Mesothelial cell of epicardium (in vitro differentiated cells): ENCODE measurements at places on chromosomes 7 and 10. TPM values are rescaled to one million over a fixed set of nuclear protein-coding genes. Genes with fewer than 3 reads are reported as not detected.
A peak's percentile ranks its signal among the peaks of the same experiment; 100 is the strongest.

DNA sequence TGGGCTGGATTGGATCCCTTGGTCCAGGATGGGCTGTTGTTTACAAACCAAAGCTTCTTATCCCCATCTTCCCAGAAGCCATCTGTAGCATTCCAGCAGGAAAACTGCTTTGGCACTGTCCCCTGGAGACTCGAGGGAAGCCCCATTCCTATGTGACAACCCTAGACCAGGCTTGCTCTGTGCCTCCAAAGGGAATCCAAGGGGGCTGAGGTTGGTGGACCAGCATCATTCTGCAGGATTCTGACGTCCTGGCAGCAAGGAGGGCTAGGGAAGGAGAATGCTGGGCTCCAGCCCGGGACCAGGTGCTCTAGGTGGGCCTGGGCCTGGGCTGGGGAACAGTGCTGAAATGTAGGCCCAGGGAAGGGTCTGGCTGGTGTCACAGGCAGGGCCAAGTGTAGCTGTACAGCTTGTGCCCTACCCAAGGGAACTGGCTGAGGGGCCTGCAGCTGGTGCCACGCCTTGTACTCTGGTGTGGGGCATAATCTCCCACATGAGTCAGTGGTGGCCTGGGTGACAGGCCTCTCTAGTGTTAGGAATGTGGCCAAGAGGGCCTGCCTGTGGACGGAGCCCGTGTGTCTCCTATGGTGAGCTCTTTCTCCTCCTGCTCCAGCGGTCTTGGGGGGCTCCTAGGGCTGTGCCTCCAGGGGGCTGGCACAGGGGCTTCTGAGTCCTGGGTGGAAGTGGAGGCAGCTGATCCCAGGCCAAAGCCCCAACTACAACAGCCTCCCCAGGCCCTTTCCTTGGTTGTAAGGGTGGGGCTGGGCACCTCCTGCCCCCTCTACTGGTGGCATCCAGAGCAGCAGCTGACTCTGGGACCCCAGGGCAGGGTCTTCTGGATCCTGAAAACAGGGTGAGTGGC, 25.2 kb downstream of the TRIM8 start:
- H3K27ac ChIP-seq: no peak overlapping the region
- no peak overlapping the region for H3K4me3 ChIP-seq
- peaks cover 27% of the 10 kb centered on the region for H3K4me1 ChIP-seq
- H3K27me3 ChIP-seq: no peaks in the 10 kb centered on the region
- no peaks in the 10 kb centered on the region for H3K36me3 ChIP-seq
- no peak for DNase-seq

DNA sequence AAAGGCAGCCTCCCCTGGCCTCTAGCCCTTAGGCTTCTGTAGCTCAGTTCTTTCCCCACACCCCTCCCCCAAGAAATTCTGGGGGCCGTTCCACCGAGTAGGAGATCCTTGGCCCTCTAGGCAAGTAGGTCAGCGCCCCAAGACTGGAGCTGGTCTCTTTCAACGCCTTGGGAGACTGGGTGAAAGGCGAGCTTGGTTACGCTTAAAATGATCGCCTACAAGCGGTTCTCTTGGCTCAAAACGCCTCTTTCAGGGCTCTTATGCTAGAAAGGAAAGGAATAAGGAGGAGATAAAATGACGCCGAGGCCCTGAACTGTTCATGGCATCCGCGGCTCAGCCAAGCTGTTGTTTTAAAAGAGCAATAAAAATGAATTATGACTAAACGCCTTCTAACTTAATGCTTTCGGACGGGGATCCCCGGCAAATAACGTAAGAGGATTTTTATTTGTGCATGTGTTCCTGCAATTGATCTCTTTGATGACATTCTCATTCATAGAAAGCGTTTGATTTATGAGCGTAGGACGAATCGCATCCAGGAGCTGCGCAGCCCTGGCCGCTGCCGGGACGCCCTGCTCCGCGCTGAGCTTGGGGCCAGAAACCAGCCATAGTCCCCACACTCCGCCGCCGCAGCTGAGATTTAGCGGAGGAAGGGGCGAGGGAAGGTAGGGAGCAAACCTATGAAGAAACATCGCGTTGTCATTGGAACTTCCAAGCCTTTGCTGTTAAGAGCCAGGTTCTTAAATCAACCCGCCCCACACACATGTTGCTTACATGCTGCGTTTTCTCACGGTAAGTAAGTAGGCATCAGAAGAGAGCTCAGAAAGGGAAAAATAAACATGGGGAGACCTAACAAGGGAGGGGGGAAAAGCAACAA, 3.0 kb upstream of the HOXA1 start:
- peak overlapping the region; percentile 100 for H3K27ac ChIP-seq
- H3K4me3 ChIP-seq: peak overlapping the region; percentile 98
- DNase-seq: peak; percentile 74
- peaks cover 65% of the 10 kb centered on the region for H3K4me1 ChIP-seq
- no peaks in the 10 kb centered on the region for H3K27me3 ChIP-seq

GRCh38 chr7:124840435-124840834, 74.8 kb upstream of the GPR37 start:
- no peak for DNase-seq
- H3K36me3 ChIP-seq: peaks cover 3% of the 10 kb centered on the region
- no peaks in the 10 kb centered on the region for H3K27me3 ChIP-seq
- H3K4me1 ChIP-seq: no peaks in the 10 kb centered on the region
- H3K27ac ChIP-seq: no peak overlapping the region

GRCh38 chr7:44639671-44640321, 33.4 kb downstream of the OGDH start:
- H3K27ac ChIP-seq: peak overlapping the region; percentile 99
- peak; percentile 69 for DNase-seq
- no peaks in the 10 kb centered on the region for H3K27me3 ChIP-seq
- peak overlapping the region; percentile 3 for H3K4me3 ChIP-seq
- peaks cover 24% of the 10 kb centered on the region for H3K4me1 ChIP-seq

DNA sequence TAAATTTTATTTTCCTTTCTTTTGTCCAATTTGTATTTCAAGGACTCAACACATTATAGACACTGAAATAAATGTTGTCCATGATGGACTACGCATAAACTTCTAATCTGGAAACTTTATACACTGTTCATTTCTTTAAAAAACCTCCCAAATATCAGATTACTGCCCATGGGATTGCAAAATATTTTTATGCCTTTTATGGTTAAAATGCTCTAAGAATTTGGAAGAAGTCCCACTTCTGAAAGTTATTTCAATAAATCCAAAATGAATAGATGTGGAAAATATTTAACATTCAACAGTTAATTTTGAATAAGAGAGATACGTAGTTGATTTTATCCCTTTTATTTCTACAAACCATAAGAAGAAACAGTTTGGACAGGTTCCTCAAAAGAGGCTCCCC, 46.1 kb downstream of the CABCOCO1 start:
- no peak overlapping the region for H3K4me3 ChIP-seq
- H3K27ac ChIP-seq: no peak overlapping the region
- H3K36me3 ChIP-seq: peaks cover 2% of the 10 kb centered on the region
- DNase-seq: no peak

- H3K4me3 ChIP-seq: no peak overlapping the region
- DNase-seq: no peak
- H3K27ac ChIP-seq: no peak overlapping the region
- H3K27me3 ChIP-seq: no peaks in the 10 kb centered on the region
Measured at GRCh38 chr10:25982107-25982506, 48.1 kb downstream of the MYO3A start.

Gene MINPP1
- 22.1 to 23.3 TPM (median 23.2 TPM) in 3 replicates for total RNA-seq

Gene PHYHIPL
- 0.24 to 0.56 TPM (median 0.50 TPM) in 3 replicates for total RNA-seq

DNA sequence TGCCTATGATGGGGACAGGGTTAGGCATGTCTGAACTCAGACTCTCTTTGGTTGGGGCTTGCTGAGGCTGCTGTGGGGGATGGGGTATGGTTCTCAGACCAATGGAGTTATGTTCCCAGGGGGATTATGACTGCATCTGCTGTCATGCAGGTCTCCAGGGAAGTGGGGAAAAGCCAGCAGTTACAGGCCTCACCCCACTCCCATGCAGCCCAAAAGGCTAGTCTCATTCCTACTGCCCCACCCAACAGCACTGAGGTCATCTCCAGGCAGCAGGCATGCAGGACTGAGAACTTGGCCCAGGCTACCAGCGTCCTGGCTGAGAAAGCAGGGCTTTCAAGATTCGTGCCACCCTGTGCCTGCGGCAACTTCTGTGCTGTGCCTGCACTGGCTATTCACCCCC, 373.3 kb downstream of the HTR7 start:
- no peaks in the 10 kb centered on the region for H3K27me3 ChIP-seq
- DNase-seq: no peak
- no peak overlapping the region for H3K27ac ChIP-seq
- H3K36me3 ChIP-seq: no peaks in the 10 kb centered on the region
- no peaks in the 10 kb centered on the region for H3K4me1 ChIP-seq
- no peak overlapping the region for H3K4me3 ChIP-seq

GRCh38 chr7:130903358-130903974, 169.5 kb upstream of the KLF14 start:
- H3K36me3 ChIP-seq: no peaks in the 10 kb centered on the region
- H3K4me1 ChIP-seq: peaks cover 26% of the 10 kb centered on the region
- H3K27me3 ChIP-seq: peaks cover 3% of the 10 kb centered on the region

DNA sequence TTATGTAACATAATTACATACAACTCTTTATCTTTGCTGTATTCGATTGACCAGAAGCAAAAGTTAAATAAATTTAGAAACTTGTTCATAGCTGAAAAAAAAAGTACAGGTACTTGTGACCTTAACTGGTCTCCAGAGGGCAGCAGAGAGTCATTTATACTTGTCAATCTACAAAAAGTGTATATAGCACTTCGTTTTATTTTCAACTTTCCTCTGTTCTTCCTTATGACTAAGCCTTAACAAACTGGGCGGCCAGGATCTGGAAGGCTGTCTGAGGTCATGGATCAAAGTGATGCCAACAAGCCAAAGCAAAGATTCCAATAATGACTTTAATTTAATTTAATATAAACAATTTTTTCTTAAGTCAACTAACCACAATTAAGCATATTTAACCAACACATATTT, 29.8 kb downstream of the C10orf67 start:
- no peak for DNase-seq
- H3K4me1 ChIP-seq: peaks cover 1% of the 10 kb centered on the region
- H3K36me3 ChIP-seq: no peaks in the 10 kb centered on the region
- no peak overlapping the region for H3K4me3 ChIP-seq

Gene LOXL4
- total RNA-seq: 7.0 to 7.9 TPM (median 7.5 TPM) in 3 replicates

- no peaks in the 10 kb centered on the region for H3K27me3 ChIP-seq
- no peaks in the 10 kb centered on the region for H3K36me3 ChIP-seq
- peaks cover 26% of the 10 kb centered on the region for H3K4me1 ChIP-seq
- no peak for DNase-seq
Measured at GRCh38 chr10:119331061-119331460, 123.7 kb downstream of the GRK5 start.

GRCh38 chr10:12198156-12198555, 2.2 kb downstream of the CDC123 start:
- H3K4me1 ChIP-seq: peaks cover 22% of the 10 kb centered on the region
- no peaks in the 10 kb centered on the region for H3K27me3 ChIP-seq
- DNase-seq: no peak
- peaks cover 15% of the 10 kb centered on the region for H3K36me3 ChIP-seq
- H3K27ac ChIP-seq: no peak overlapping the region

DNA sequence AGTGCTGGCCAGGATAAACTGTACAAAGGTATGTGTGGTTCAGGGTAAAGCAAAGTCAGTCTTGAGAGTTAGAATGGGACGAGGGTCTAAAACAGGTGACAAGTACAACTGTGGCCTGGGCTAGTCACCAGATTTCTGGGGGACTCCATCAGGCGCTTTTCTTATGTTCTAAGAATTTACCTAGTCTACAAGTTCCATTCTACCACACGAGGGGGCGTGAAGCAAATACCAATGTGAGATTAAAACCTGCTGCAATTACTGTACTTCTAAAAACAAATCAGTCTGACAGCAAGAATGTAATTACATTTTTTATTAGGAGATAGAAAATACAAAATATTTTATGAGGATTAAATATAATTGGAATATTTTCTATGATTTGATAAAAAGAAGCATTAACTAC, 146.5 kb downstream of the ALOX5 start:
- H3K27me3 ChIP-seq: no peaks in the 10 kb centered on the region
- no peak overlapping the region for H3K27ac ChIP-seq
- no peak for DNase-seq

Gene FBXL13
- total RNA-seq: 3.6 to 4.7 TPM (median 3.8 TPM) in 3 replicates

- H3K36me3 ChIP-seq: peaks cover 11% of the 10 kb centered on the region
- no peak overlapping the region for H3K4me3 ChIP-seq
- DNase-seq: no peak
- peaks cover 39% of the 10 kb centered on the region for H3K4me1 ChIP-seq
- H3K27ac ChIP-seq: peak overlapping the region; percentile 81
Measured at GRCh38 chr7:96636979-96637378, 72.7 kb downstream of the SEM1 start.

GRCh38 chr10:21496343-21497176, 28.9 kb downstream of the SKIDA1 start:
- H3K27ac ChIP-seq: peak overlapping the region; percentile 98
- H3K36me3 ChIP-seq: no peaks in the 10 kb centered on the region
- peak; percentile 74 for DNase-seq
- H3K4me3 ChIP-seq: peak overlapping the region; percentile 90
- H3K27me3 ChIP-seq: no peaks in the 10 kb centered on the region
- H3K4me1 ChIP-seq: peaks cover 66% of the 10 kb centered on the region

Gene NPY4R
- 0.14 TPM in 1 of 3 replicates, not detected in the others for total RNA-seq

- no peaks in the 10 kb centered on the region for H3K36me3 ChIP-seq
- peak overlapping the region; percentile 59 for H3K27ac ChIP-seq
- peaks cover 34% of the 10 kb centered on the region for H3K4me1 ChIP-seq
- no peak for DNase-seq
- no peak overlapping the region for H3K4me3 ChIP-seq
- no peaks in the 10 kb centered on the region for H3K27me3 ChIP-seq
Measured at GRCh38 chr7:100567031-100567730, 6.5 kb downstream of the SAP25 start.
